ENCODE measurements at places on chromosomes 5 and 9.

GRCh38 chr5:35236770-35237169 is 6.5 kb upstream of the PRLR start:
- DNase-seq = no peak

GRCh38 chr9:10127867-10128266 is 484.9 kb downstream of the PTPRD start:
- no peak for DNase-seq

DNA sequence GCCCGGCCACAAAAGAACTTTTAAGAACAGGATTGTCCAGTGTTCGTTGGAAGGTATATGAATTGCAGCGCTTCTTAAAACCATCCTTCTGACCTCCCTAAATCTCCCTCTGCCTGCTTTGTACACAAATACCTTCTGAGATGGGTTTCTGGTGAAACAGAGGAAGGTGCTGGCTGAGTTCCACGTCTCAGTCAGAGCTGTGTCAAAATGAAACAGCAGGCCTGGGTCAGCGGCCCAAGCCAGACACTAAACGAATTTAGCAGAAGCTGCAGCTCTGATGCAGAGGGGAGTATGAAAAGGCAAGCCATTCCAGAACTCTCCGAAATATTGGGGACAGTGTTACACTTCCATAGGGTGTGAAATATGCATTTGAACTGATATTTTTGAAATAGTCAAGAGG is 37.8 kb upstream of the CRB2 start:
- no peak for DNase-seq

DNA sequence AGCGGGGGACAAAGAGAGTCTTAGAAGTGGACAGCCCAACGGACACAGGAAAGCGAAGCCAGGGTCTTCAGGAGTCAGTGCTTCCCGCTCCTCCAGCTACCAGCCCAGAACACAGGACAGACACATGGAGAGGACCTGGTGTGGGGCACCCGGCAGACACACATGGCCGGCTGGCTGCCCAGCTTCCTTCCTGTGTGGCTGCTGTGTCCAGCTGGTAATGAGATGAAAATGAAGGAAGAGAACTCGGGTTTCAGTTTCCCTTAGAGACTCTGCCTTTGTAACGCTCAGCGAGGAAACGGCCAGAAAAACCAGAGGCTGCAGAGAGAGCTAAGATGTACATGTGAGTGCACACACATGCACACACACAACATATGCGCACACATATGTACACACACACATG is 87.5 kb downstream of the SECISBP2 start:
- no peak for DNase-seq

GRCh38 chr9:125912667-125913066 is 165.5 kb downstream of the PBX3 start:
- no peak for DNase-seq

- DNase-seq = peak; percentile 65
These were observed 3.3 kb upstream of the MAN1B1 start for GRCh38 chr9:137083394-137084004.
